NAMALWA (cell line): ENCODE measurements at places on chromosomes 16 and 17.

DNA sequence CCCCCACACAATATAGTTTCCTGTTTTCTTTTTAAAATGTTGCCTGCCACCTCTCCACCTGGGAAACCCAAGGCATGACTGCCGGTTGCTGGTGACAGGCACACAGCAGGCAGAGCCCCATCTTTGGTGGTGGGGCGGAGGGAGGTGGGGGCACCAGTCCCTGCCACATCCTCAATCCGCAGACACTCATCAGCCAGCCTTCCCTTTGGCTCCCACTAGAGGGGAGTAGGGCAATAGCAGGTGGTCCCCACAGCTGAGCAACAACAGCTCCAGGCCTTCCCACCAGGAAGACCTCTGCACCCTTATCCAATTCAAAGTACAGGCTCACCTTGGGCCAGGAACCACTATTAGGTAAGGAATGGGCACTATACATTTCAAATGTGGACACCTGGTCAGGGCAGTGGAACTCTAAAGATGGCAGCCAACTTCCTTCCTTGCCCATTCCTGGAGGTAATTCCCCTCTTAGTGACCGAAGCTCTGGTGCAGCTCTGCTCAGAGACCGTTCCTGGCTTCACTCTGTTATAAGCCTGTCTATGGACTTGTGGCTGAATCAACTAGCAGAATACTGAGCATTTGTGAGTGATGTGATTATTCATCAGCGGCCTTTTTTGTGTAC, 13.9 kb downstream of the RECQL5 start:
- peak; percentile 69 for DNase-seq

- no peak for DNase-seq
These were observed 13.6 kb downstream of the MRM3 start for GRCh38 chr17:795721-796120.

- no peak for DNase-seq
These were observed 50.0 kb downstream of the SHISA9 start for GRCh38 chr16:12951392-12951791.

DNA sequence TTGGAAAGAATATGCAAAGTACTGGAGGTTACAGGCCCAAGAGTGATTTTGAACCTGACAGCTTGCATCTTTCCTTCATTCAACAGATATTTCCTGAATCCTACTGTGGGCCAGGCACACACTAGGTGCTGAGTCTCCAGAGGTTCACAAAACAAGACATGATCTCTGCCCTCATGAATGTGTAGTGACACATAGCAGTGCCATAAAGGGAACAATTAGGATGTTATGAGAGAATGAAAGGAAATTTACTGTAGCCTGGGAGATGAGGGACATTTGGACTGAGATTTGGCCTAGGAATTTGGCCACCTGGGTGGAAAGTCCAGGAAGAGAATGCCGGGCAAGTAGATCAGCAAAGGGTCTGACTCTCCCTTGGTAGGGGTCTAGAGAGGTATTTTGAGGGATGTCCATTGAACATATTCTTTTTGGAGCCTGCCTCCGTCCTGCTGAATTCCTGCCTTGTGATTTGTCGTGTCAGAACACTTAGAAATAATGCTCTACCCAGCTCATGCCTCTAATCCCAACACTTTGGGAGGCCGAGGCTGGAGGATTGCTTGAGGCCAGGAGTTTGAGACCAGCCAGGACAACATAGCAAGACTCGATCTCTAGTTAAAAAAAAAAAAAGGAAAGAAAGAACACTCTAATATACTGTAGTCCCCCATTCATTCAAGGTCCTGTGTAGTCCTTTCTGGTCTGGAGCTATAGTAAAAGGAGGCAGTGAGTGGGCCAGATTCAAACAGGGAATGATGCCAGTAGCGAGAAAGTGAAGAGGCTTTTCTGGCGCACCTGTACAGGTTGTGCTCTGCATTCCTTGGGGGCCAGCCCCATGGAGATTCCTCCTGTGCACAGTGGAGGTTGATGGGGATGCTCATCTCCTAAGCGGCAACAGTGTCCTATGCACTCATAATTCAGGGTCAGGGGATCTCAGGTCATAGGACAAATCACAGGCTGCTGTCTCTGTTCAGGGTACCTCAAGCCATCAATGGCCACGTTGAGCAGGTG, 90.6 kb upstream of the CLEC18A start:
- no peak for DNase-seq

- peak; percentile 14 for DNase-seq
These were observed 93.3 kb downstream of the CMIP start for GRCh38 chr16:81537721-81538561.

GRCh38 chr17:2067608-2068024, 12.7 kb downstream of the HIC1 start:
- DNase-seq: no peak

GRCh38 chr17:66811683-66812054, 23.2 kb upstream of the CACNG5 start:
- no peak for DNase-seq

DNA sequence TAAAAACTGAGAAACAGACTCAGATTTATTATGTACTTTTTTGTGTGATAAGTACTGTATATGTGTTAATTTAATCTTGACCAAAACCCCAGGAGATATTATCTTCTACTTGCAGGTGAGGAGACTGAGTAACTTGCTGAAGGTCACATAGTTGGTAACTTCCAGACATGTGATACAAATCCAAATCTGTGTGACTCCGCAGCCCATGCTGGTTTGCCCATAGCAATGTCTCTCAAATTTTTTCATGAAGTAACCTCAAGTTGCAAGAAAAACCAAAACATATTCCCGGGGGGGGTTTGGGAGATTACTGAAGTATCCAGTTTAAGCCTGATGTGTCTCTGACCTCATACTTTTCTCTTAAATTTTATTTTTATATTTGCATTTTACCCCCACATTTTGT, 3.3 kb downstream of the TEX14 start:
- DNase-seq: no peak
